ENCODE measurements at places on chromosomes 3 and 15.

DNA sequence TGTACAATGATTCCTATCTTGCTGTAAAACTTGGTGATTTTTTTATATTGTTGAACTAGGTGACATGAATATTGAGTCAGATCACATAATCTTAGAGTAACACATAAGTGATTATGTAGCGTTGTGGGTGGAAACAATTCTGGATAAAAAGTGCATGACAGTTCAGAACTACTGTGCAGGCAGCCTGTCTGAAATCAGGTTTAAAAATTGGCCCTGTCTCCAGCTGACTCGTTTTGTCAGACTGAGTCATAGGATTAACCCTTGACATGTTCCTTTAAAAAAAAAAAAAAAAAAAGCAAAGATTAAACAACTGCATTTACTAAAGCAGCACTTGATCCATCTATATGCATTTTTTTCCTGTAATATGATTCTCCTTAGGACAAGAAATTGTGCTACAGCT lies 160.0 kb upstream of the CGNL1 start:
- no peak for DNase-seq

DNA sequence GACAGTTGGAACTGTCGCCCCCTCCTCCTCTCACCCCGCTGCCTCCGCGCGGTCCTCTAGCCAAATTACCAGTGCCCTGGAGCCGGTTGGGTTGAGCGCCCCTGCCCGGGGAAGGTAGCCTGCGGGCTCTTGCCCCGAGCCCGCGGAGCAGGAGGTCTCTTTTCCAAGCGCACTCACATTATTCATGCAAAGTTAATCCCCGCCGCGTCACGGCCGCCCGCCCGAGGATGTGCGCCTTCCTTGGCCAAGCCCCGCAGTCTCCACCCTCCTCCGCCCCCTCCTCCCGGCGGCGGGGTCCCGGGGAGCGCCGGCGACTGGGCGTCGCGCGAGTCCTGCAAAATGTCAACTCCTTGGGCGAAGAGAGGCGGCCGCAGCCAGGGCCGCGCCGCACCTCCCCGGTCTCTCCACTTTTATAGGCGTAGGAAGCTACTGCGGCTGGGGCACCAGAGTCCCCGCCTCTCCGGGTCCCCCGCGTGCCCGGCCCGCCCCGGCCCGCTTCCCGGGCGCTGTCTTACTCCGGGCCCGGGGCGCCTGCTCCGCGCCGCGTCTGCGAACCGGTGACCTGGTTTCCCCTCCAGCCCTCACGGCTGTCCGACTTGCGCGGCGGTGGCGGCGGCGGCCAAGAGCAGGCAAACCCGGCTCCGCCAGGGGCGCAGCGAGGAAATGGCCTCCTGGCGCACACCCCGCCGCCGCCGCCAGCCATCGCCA lies at the start of gene THRB:
Gene THRB, minus strand, starts transcription at position 233 of the 708 bp plus-strand sequence.
- DNase-seq, result peak; percentile 45

- DNase-seq, result no peak
Observed at GRCh38 chr15:71151081-71151480, 35.8 kb downstream of the THSD4 start.

GRCh38 chr15:45701108-45701507 lies 66.3 kb downstream of the SQOR start:
- no peak for DNase-seq

- DNase-seq, result no peak
Observed at GRCh38 chr15:85748729-85749128, 46.0 kb downstream of the KLHL25 start.

DNA sequence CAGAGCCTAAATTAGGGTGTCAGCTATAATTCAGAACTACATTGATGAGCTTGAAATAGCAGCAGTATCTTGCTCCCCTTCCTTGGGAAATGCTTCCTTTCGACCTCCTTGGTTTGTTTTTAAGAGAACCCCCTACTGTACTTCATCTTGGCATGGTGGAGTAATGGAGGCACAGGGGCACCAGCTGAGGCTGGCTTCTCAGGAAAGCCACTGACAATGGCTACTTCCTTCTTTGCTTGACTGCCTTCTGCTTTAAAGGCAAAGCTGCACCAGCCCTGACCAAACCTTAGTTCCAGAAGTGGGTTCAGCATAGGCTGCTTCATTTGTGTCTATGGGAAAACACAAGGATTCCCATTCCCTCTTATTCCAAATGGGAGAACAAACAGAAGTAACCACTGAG lies 1.5 kb upstream of the FBXL22 start:
- no peak for DNase-seq

- no peak for DNase-seq
Observed at GRCh38 chr3:195764961-195765706, 44.4 kb downstream of the MUC20 start.

DNA sequence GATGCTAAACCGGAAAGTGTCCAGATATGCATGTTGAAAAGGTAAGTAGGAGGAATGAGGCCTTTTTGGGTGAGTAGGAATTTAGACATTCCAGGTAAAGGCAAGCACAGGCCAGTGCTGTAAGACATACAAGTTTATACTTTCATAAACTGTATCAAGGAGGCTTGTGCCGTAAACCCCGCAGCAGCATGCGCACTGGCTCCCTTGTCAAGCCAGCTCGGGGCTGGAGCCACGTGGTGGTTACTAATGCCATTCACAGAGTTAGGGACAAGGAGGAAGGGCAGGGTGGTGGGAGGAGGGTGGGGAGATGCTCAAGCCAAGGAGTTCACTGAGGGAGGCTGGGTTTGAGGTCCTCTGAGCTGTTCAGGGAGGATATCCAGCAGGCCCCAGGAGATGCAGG lies 35.8 kb downstream of the PLD1 start:
- DNase-seq, result no peak

DNA sequence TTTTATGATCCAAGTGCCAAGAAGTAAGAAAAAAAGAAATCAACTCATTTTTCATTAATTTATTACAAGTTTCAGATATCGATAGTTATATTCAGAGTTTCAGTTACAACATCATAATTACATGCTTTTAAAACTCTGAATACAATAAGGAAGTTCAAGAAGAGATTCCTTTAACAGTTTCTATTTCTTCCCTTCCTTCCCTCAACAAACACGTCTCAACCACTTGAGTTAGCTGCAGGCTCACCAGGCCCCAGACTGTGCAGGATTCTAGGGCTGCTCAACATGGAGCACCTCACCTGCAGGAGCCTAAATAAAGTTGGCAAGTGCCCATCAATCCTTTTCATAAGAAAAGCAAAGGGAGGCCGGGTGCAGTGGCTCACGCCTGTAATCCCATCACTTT lies 79.2 kb upstream of the FNDC3B start:
- no peak for DNase-seq

DNA sequence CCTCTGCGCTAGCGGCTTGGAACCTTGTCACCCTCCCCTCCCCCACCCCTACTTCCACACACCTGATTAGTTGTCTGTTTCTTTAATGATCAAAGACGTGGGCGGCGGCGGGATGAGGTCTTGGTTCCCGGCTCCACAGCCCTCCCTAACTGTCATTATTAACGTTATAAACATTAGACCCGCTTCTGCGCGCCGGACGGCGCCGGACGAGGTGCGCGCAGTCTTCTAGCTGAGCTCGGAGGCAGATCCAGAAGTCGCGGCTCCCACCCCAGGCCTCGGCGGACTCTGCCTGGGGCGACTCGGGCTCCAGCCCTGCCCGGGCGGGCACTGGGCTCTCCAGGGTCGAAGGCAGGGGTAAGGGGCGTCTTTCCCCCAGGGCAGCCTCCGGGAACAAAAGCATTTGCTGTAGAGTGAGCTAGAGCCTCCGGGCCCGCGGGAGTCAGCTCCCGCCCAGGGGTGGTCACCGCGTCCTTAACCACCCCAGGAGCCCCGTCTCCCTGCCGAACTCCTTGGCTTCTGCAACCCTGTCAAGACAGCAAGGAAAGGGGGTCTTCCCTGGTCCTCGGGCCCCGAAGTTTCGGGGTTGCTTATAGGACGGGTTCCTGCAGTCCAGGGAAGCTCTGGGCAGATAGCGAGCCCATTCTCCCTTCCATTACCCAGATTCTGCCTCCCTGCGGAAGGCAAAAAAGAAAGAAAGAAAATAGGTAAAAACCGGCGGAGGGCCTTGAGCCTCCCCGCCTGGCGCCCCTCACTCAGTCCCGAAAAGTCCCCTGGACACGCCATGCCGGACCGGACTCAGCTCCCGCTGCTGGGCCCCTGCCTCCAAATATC lies 2.2 kb upstream of the ISLR2 start:
- no peak for DNase-seq

DNA sequence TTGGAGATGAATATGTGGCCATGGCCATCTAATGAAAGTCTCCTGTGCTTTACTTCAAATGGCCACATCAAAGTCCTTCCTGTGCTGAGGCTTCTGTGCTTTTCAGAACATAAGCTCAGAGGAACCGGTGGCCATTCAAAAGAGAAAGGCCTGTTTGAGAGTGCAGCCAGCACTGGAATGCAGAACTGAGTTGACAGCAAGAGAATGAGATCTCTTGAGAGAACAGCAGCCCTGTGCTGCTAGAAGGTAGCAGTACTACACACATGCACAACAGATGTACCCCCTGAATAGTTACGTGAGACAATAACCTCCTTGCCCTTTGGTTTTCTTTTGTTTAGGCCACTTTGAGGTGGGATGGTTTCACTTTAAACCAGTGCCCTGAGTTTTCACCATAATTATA lies 292.5 kb downstream of the PTPRG start:
- DNase-seq, result no peak

DNA sequence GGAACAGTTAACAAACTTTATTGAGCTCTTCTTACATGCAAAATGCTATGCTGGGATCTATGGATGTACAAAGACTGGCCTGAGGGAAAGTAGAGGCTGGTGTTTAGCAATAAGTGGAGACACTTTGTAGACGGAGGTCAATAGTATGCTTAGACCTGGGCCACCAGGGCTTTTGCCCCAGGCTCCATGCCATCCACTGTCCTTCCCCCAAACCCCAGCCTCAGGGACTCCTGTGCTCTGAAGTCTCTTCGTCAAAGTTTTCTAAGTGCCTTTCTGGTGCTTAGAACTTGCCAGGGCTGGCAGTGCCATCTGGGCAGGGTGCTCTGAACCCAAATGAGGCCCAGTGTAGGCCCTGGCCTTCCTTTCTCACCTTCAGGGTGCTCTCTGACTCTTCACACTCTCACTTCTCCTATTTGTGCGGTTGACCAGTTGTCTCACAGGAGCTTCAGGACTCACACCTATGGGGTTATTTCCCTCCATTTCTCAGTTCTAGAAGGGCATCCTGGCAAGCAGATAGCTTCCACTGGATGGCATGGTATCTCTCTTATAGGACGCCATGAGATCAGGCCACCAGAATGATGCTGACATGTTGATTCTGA lies 21.8 kb upstream of the KCNAB1 start:
- DNase-seq, result no peak

- DNase-seq, result no peak
Observed at GRCh38 chr15:34734303-34734702, 20.5 kb downstream of the GJD2 start.

DNA sequence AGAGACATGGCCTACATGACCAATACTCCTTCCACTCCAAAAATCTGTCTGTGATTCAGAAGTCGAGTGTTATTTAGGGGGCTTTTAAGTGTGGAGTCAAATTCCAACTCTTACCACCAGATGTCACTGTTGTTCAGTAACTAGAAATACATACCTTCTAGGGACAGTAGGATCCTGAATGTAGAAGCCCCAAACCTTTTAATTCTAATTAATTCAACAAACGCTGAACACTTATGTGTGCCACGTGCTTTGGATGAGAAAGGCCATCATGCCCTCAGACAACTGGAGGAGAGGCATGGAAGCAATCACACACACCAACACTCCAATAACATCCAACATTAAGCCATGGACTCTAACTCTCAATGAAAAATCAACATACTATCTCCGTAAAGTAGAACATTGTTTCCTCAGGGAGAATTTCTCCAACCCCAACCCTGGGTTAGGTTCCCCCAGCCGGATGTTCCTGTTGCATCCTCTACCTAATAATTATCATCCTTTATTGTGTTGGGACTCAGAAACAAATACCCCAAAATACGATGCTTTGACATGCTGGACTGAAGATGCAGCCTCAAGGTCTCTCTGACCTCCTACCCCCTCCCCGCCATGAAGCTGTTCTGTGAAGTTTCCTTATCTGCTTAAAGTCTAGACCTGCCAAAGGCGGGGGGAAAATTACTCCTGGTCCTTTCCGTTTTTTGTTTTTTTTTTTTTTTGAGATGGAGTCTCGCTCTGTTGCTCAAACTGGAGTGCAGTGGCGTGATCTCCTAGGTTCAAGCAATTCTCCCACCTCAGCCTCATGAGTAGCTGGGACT lies 8.0 kb upstream of the CCDC13 start:
- DNase-seq, result peak; percentile 87

DNA sequence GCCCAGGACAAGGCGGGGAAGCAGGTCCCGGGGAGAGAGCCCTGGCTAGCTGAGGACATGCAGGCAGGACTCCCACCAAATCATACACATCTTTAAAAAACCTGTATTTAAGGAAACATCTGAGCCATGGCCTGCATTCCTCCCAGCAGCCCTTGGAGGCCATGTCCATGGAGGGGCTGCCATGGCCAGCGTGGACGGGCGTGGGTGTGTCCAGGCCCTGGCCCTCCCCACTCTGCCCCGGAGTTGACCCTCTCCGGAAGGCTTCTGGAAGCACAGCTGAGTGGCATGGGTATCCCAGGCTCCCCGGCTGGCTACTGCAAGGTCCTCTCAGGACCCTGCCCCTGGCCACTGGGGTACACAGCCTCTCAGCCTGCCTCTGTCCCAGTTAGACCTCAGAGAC lies 149.8 kb downstream of the NSMCE3 start:
- no peak for DNase-seq

GRCh38 chr3:114659109-114660061 lies 365.6 kb downstream of the TIGIT start:
- no peak for DNase-seq

GRCh38 chr15:28957606-28958498 lies 72.1 kb downstream of the APBA2 start:
- DNase-seq, result no peak

DNA sequence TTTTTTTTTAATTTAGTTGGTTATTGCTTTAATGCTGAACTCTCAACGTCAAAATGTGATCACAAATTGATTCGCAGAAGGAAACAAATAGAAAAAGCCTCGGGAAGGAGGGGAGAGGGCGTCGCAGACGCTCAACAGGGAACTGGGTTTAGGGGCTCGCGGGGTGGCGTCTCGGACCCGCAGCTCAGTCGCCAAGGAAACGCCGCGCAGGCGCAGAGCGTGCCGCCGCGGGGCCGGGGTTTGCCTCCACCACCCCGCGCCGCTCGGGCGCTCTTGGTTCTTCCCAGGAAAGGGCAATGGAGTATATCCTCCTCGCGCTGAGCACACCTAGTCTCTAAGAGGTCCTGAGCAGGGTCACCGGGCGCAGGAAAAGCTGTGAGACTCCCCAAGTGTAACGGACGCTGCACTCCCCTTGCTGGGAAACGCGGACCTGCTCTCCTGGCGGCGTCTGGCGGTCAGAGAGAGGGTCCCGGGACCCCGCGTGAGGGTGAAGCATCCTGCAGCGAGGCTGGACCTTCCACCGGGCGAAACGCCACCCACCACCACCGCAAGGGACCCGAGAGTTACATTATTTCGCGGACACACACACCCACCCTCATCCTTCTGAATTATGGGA lies 753 bp downstream of the PLCH1 start:
- DNase-seq, result no peak

DNA sequence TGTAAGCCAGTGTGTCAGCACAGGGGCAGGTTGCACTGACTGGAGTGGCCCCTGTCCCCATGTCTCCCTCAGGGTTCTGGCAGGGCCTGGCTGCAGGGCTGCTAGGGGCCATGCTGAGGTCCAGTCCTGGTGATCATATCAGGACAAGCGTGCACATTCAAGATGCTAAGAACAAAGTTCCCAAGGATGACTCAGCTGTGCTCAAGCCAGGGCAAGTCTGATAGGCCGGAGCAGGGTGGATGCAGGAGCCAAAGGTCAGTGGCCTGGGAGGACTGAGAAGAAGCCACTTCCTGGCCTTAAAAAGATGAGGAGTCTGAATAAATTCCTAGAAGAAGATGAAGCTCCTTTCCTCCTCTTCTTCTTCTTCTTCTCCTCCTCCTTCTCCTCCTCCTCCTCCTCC lies 353.2 kb downstream of the AGBL1 start:
- no peak for DNase-seq

Data from hematopoietic multipotent progenitor cell treated with erythropoietin and hydrocortisone succinate and interleukin-3 and kit ligand, for 17 days (in vitro differentiated cells).